ENCODE measurements at places on chromosomes 11 and 22. TPM values are rescaled to one million over a fixed set of nuclear protein-coding genes. Genes with fewer than 3 reads are reported as not detected.

GRCh38 chr22:26587991-26588613 is 1.8 kb downstream of the TPST2 start:
- no peaks in the 10 kb centered on the region for H3K36me3 ChIP-seq
- no peak for DNase-seq
- H3K27ac ChIP-seq: peak overlapping the region; percentile 78
- H3K4me3 ChIP-seq: no peak overlapping the region
- peaks cover 64% of the 10 kb centered on the region for H3K4me1 ChIP-seq

GRCh38 chr11:1470681-1471611 is 15.6 kb downstream of the MOB2 start:
- no peak for DNase-seq
- no peaks in the 10 kb centered on the region for H3K27me3 ChIP-seq
- no peak overlapping the region for H3K4me3 ChIP-seq
- no peak overlapping the region for H3K27ac ChIP-seq
- peaks cover 12% of the 10 kb centered on the region for H3K36me3 ChIP-seq

DNA sequence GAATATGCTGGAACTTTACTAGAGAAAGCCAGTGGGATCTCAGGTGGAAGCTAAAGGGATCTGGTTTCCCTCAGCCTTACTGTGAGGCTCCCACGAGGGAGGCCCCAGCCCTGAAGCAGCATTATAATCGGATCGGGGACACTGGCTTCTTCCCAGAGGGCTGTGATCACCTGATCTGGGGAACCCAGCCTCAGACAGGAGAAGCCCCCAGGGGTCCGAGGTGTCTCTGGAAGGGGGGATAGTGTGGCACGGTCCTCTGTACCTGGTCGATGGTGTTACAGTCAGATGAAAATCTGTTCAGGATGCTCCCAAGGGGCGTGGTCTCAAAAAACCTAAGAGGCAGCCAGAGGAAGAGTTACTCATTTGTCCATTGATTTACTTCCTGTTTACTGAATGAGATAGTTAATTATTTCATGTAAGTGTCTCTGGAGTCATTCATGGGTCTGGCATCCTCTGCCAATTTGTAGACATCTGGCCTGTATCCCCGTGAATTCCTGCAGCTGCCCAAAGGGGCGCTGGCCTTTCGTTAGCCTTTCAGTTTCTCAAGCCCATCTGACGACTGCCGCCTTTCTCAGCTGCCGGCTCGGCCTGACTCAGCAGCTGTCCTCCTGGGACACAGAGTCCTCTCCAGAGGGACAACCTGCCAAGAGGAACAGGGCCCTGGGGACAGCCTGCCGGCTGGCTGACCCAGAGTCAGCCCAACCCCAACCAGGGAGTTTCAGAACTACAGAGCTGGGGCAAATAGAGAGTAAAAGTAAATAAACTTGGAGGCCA is 17.0 kb upstream of the KCNJ11 start:
- H3K4me3 ChIP-seq: no peak overlapping the region
- DNase-seq: no peak
- H3K4me1 ChIP-seq: no peaks in the 10 kb centered on the region
- H3K27ac ChIP-seq: no peak overlapping the region
- H3K27me3 ChIP-seq: no peaks in the 10 kb centered on the region
- no peaks in the 10 kb centered on the region for H3K36me3 ChIP-seq

- H3K36me3 ChIP-seq: peaks cover 3% of the 10 kb centered on the region
- no peak for DNase-seq
- no peak overlapping the region for H3K4me3 ChIP-seq
- H3K27me3 ChIP-seq: no peaks in the 10 kb centered on the region
These were observed 2.9 kb downstream of the AMBRA1 start for GRCh38 chr11:46590740-46591605.

- H3K4me3 ChIP-seq: peak overlapping the region; percentile 62
- H3K27ac ChIP-seq: peak overlapping the region; percentile 81
- peak; percentile 90 for DNase-seq
- no peaks in the 10 kb centered on the region for H3K27me3 ChIP-seq
- peaks cover 89% of the 10 kb centered on the region for H3K4me1 ChIP-seq
- H3K36me3 ChIP-seq: peaks cover 43% of the 10 kb centered on the region
These were observed 56.4 kb downstream of the MYH9 start for GRCh38 chr22:36331306-36331911.

DNA sequence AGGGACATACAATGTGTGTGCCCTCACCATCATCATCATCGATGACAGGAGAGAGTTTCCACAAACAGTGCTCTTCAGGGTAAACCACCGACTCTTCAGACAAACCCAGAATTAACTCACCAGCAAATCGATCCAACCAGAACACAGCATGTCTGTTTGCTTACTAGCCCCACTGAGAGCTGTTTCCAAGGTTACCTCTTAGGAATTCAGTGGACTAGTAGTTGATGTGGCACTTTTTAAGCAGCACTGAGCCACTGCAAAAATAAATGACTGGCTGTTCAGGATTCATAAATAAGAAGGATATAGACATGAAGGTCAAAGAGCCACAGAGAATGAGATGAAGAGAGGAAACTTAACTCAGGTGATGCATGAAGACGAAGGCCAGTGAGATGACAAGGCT is 83.1 kb downstream of the PARVA start:
- DNase-seq: no peak
- H3K27me3 ChIP-seq: peaks cover 4% of the 10 kb centered on the region
- no peaks in the 10 kb centered on the region for H3K4me1 ChIP-seq
- no peak overlapping the region for H3K4me3 ChIP-seq

DNA sequence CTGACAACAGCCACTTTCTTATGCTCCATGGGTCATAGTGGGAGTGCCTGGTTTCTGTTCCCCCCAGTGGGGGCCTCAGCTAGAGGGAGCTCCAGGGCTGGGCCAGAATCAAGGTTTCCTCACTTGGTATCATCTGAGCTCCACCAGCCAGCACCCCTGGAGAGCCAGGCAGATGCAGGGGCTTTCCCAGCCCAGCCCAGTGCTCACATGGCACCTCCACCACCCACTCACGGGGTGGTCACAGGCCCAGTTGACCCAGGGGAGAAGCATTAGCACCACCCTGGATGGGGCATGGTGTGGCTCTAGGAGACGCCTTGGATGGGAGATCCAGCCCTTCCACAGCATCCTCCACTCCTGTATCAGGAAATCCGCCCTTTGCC is 24.1 kb upstream of the WNT7B start:
- H3K27me3 ChIP-seq: no peaks in the 10 kb centered on the region
- H3K27ac ChIP-seq: no peak overlapping the region
- peaks cover 8% of the 10 kb centered on the region for H3K4me1 ChIP-seq
- H3K36me3 ChIP-seq: no peaks in the 10 kb centered on the region
- H3K4me3 ChIP-seq: no peak overlapping the region
- no peak for DNase-seq

DNA sequence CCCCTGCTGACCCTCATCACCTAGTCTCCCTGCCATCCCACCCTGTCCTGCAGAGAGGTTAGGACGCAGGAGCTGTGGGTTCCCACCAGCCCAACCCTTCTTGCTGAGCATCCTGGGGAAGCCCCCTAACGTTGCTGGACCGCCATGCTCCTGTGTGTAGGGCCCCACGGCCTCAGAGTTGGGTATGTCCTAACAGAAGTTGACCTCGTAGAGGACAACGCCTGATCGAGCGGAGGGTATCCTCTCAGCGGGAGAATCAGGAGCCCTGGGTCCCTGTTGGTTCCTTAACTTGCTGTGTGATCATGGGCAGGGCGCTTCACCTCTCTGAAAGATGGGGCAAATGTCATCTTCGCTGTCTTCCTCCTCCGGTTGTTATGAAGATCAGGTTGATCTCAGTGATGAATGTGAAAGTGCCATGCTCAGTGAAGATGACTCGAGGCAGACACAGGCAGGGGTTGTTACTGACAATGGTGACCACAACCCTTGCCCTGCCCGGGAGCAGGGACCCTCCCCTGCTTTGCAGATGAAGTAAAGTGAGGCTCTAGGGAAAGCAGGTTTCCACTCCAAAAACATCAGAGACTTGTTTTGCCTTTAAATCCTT is 19.3 kb upstream of the CD5 start:
- peaks cover 57% of the 10 kb centered on the region for H3K4me1 ChIP-seq
- peak overlapping the region; percentile 66 for H3K27ac ChIP-seq

- DNase-seq: no peak
- H3K36me3 ChIP-seq: no peaks in the 10 kb centered on the region
- no peaks in the 10 kb centered on the region for H3K27me3 ChIP-seq
These were observed 3.6 kb downstream of the ISX start for GRCh38 chr22:35069541-35069940.

GRCh38 chr11:15886866-15887265 is 469.5 kb downstream of the SOX6 start:
- no peaks in the 10 kb centered on the region for H3K36me3 ChIP-seq
- H3K4me1 ChIP-seq: no peaks in the 10 kb centered on the region
- no peak for DNase-seq
- H3K27ac ChIP-seq: no peak overlapping the region
- no peak overlapping the region for H3K4me3 ChIP-seq

DNA sequence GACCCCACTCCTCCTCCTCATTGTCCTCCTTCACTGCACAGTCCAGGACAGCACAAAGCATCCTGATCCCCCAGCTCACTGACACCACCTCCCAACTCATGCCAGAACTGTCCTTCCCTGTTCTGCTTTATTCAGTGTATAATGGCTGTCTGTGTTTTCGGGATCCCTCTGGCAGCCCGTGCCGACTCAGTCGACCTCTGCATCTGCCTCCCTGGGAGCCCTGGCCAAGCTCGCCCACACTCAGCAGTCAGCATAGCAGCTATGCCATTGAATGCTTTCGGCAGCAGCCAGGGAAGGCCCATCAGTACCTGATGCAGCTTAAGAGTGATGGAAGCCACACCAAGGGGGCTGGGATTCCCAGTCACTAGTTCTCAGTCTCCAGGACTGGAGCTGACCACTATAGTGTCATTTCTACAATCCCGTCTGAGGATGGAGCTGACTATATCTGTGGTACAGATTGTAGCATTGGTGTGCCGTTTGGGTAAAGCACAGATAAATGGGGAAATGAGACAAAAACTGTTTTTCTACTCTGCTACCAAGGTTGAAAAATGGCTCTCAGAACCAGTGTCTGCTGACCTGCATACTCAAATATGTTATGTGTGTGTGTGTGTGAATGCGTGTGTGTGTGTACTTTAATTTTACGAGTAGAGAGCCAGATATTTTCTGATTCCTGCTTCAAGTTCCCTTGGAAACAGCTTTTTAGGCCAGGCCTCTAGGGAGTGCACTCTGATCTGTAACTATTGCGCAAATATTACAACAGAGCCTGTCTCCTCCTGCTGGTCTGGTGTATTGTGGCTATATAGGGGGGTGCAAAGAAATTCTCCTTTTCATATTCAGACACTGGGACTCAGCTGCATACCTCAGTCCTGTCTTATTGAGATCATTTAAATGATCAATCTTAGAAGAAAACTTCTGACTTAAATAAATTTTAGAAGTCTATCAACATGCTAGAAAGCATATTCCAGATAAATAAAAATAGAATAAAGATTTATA is 78.8 kb upstream of the TOP3B start:
- H3K4me1 ChIP-seq: no peaks in the 10 kb centered on the region
- DNase-seq: no peak
- no peak overlapping the region for H3K27ac ChIP-seq
- no peaks in the 10 kb centered on the region for H3K36me3 ChIP-seq

GRCh38 chr11:128624269-128625175 is 37.2 kb upstream of the ETS1 start:
- peak overlapping the region; percentile 59 for H3K27ac ChIP-seq
- peaks cover 67% of the 10 kb centered on the region for H3K4me1 ChIP-seq
- H3K27me3 ChIP-seq: no peaks in the 10 kb centered on the region
- peak; percentile 71 for DNase-seq

DNA sequence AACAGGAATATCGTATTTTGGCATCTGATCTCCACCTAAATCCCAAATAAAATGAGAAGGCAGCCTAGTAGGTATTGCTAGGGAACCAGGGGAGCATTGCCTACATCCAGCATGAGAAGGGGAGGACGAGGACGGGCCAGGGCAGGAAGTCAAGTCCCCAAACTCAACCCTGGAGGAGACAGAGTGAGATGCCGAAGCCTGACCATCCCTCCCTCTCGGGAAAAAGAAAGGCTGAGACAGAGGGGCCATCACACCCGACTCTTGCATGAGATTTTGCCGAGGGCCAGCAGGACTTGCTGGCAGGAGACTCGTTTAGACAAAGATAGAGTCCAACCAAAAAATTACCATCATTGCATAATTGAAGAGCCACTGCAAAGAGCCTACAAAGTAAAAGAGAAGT is 50.2 kb upstream of the SPATA19 start:
- H3K36me3 ChIP-seq: no peaks in the 10 kb centered on the region
- no peaks in the 10 kb centered on the region for H3K4me1 ChIP-seq
- no peak overlapping the region for H3K27ac ChIP-seq
- no peak for DNase-seq
- H3K4me3 ChIP-seq: no peak overlapping the region

GRCh38 chr11:119691020-119691666 is 37.9 kb downstream of the NECTIN1 start:
- peaks cover 14% of the 10 kb centered on the region for H3K4me1 ChIP-seq
- DNase-seq: no peak
- no peak overlapping the region for H3K27ac ChIP-seq

DNA sequence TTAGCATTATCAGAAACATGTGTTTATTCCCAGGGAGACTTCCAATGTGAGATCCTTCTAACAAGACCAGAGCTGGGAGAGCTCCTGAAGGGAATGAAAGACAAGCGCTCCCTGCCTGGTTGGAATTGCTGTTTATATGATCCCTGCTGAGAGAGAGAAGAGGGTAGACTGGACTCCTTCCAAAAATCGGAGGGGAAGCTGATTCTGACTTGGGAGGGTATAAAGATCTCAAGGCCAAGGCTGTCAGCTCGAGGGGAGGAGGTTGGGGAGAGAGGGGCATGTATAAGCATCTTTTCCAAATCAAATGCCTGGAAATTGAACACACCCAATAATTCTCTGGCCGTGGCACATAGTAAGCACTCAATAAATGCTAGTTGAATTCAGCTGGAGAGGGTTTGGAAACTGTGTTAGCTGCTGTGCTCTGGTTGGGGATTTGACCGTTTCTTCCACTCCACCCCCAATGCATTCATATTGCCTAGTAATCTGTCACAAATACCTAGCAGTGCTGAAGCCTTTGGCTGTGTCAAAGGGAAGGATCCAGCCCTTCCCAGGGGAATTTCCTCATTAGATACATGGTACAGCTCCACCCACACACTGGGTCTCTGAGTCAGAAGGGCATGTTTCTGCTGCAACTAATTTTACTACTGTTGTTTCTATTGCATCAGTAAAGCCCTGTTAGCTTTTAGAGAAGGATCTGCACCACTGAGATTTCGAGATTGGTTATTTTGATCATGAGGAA is 61.5 kb downstream of the CACNG2 start:
- H3K4me1 ChIP-seq: no peaks in the 10 kb centered on the region
- DNase-seq: no peak
- no peaks in the 10 kb centered on the region for H3K27me3 ChIP-seq
- no peaks in the 10 kb centered on the region for H3K36me3 ChIP-seq

MSANTD2 gene
- 12.3 TPM for total RNA-seq

MYEOV gene
- total RNA-seq: 0.89 TPM

SPTBN2 gene
- total RNA-seq: 0.81 TPM

APOA5 gene
- total RNA-seq: not detected

ACCS gene
- total RNA-seq: 2.7 TPM

NLRP6 gene
- total RNA-seq: 3.5 TPM

CASP5 gene
- not detected for total RNA-seq

MS4A6E gene
- not detected for total RNA-seq

PRPF19 gene
- total RNA-seq: 201 TPM

ABTB2 gene
- total RNA-seq: 5.4 TPM

Measured in CD8-positive, alpha-beta memory T cell (primary cell).